SK-N-SH (cell line): ENCODE measurements at places on chromosomes 11 and 22.

DNA sequence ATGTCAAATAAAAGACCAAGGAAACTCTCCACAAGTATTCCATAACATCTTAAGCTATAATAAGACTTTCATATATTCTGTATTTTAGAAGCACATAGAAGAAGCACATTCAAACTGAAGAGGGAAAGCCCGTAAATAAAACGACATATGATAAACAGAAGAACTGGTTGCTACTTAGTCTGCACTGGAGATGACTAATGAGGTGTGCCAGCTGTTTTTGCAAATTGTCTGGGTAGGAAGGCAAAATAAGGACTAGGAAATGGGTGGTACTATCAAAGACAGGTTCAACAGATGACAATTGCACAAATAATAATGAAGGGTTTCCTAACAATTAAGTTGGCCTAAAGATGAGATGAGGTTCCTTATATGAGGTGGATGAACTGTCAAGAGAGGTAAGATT is 593.2 kb upstream of the CCDC179 start:
- no peak for DNase-seq

GRCh38 chr11:862696-863022 is 20.0 kb downstream of the TSPAN4 start:
- no peak for DNase-seq

DNA sequence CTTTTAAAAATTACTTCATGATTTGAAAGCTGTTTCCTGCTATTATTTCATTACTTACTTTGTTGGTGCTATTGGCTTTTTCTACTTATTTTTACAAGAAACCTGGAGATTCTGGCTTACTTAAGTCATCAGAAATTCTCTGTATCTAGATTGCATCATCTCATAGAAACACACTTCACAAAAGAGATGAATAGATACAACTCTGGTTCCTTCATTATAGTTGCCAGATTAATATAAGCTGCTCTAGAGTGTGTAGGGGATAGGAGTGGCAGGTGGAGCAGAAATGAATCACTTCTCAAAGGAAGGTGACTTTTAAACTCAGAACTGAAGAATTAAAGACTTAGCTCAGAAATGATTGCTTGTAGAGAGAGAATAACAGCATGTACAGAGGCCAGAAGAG is 20.0 kb downstream of the CYP2R1 start:
- DNase-seq: no peak

DNA sequence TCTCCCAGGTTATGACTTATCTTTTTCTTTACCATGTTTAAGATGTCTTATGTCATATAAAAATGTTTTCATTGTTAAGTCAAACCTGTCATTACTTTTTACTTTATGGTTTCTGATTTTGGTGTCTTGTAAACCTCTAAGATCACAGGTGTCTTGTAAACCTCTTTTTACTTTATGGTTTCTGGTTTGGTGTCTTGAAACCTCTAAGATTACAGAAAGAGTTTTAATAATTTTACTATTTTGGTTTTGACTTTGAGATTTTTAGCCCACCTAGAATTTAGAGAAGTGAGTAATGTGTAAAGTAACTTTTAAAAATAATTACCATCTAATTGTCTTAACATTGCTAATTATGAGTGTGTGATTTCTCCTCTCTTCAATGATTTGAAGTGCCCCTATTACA is 2.6 kb downstream of the CSF2RB start:
- no peak for DNase-seq

DNA sequence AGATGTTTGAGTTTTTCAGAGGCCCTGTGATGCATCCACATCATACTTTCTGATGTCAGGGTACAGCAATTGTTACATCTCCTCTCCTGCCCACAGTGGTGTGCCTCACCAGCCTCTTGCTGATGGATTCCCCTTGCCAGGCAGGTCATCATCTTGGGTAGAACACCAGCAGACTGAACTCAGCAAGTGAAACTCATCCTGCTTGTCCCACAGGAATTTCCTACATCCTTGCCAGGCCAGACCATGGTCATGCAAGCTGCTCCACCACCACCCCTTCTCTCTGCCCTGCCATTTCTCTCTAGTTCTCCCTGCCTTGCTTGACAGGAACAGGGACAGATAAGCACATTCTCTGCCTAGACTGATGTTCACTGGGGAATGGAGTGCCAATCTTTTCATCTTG is 85.9 kb downstream of the PAX6 start:
- no peak for DNase-seq
